Tibial artery (tissue), 4 donors: ENCODE measurements at places on chromosomes 6 and 20.

GRCh38 chr6:116485559-116486184, 24.5 kb downstream of the CALHM6 start:
- no peak for DNase-seq

- no peak for DNase-seq
Measured at GRCh38 chr6:144597511-144597910, 312.4 kb downstream of the UTRN start.

DNA sequence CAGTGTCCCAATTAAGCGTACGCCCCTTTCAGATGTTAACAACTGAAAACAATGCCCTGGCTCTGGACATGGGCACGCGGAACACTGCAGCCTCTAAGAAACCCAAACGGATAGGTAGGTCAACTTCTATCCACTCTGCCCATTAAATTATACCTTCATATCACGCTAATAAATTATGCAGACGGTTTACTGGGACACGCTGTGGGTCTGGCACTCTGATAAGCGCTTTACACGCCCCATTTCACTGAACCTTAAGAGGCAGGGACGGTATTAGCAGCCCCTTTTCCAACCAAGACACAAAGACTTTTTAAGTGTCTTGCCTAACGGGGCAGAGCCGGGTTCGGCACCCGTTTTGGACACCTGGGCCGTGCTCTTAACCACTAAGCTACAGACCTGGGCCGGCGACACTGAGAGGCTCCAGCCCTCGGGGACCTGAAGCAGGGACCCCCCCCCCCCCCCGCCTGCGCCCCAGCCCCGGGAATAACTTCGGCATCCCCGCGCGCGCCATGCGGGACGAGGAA, 744 bp downstream of the STAU1 start:
- DNase-seq, result peak; percentile 25

DNA sequence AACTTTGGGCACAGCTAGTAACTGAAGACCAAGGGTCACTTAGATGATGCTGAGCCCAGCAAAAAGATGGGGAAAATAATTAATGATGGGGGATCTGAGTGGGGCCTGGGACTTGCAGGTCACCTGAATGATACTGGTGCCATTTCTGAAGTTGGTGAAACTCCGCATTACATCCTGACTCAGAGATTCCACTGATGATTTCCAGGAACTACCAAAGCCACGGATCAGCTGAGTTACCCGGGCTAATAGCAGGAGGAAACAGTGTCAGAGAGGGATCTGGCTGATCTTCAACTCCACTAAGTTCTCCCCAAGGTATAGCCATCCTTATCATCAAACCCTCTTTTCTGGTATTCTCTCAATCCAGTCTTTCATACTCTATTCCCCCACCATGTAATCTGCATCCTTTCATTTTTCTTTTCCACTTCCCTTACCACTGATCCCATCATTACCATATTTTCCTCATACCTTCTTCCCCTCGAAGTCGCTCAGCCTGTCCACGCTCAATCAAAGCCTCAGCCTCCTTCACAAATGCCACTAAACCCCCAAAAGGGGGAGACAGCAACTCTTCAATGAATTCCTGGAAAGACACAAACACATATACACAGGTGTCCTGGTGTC, 20.2 kb downstream of the VPS52 start:
- DNase-seq, result no peak

DNA sequence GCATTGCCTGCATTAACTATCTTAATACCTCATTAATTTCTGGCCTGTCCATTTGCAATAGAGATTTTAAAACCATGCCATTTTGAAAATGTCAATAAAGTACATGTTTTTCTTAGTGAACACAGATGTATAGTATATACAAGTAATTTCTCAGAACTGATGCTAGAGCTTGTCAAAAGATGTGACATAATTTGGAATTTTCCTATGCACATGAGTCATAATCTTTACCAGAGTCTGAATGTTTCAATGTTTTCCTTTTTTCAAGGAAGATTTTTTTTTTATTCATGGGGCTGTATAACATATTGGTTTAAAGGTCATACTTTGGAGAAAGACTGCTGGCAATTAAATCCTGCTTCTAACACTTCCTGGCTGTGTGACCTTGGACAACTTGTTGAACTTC, 1347.5 kb upstream of the ADGRB3 start:
- DNase-seq, result no peak
